Inflammatory macrophage treated with lipopolysaccharide for 4 hours (primary cell): ENCODE measurements at places on chromosomes 13 and 19.

- no peak for DNase-seq
Measured at GRCh38 chr19:18203408-18203862, 407 bp downstream of the RAB3A start.

GRCh38 chr13:45595965-45596364 is 19.6 kb downstream of the ERICH6B start:
- no peak for DNase-seq

DNA sequence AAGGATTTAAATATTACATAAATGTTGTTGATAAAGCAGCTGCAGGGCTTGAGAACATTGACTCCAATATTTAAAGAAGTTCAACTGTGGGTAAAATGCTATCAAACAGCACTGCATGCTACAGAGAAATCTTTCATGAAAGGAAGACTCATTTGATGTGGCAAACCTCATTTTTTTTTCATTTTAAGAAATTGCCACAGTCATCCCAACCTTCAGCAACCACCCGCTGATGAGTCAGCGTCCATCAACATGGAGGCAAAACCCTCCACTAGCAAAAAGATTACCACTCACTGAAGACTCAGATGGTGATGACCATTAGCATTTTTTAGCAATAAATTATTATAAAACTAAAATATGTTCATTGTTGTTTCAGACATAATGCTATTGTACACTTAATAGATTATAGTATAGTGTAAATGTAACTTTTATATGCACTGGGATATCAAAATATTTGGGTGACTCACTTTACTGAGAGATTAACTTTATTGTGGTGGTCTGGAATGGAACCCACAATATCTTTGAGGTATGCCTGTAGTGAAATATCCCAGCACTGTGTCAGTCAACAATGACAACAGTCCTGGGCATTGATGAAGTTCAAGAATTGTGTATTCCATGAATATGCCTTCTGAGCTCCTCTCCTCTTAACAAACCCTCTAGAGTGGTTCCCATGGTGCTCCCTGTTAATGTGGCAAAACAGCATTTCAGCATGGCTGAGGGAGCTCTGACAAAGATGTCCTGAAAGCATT is 52.4 kb upstream of the SOX21 start:
- no peak for DNase-seq

- DNase-seq: no peak
Measured at GRCh38 chr13:111914241-111915103, 152.5 kb upstream of the SOX1 start.

DNA sequence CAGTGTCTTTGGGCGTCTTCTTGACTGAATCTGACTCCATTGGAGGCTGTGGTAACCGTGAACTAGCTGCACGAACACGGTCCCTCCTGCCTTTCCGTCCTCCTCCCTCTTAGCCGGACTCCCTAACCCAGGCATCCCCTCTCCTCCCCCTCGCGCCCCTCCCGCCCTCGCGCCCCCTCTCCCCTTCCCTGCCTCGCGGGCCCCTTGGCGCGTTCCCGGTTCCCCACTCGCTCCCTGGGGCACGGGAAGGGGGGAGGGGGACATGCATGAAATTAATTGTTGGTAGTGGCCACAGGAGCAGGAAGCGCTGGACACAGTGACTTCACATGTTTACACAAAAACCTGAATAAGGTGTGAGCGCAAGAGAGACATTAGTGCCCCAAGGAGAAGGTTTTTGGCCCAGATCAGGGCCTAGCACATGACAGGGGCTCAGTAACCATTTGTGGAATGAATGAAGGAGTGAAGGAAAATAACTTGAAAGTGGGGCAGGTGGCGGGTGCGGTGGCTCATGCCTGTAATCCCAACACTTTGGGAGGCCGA is 279 bp downstream of the DMRTC2 start:
- no peak for DNase-seq

- no peak for DNase-seq
Measured at GRCh38 chr19:5016781-5017180, 47.9 kb downstream of the KDM4B start.

DNA sequence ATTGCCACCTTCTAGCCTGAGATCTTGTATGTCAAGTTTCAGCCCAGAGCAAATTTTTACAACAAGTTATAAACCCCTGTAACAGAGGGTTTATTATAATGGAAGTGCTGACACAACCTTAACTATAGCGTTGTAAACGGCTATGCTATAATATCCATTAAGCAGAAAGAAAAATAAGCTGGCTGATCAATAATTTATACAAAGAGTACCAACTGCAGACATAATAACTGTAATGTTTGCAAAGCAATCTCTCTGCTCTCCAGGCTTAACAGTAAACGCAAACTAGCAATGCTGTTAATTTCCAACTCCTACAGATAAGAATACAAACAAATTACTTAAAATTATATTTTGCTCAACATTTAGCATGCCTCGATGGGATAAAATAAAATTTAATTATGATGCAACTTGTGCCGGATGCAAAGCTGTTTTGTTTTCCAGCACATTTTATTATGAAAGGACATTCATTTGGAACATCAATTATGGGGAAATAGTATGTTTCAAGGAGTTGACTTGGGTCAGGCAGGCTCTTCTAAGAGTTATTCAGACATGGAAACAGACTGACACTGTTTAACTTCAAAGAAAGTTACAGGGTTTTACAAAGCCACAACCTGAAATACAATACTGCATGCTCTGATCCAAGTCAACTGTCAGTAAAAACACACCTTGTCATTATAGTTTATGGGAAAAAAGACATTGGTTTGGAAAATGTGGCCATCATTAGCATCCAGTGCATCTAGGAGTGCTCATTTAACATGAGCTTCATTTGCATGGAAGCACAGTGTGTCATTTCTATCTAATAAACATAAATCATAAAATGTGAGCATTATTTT is 6.6 kb upstream of the DACH1 start:
- no peak for DNase-seq
